Activated CD4-positive, alpha-beta T cell treated with anti-CD3 and anti-CD28 coated beads, Interleukin-2, amount 50 U/mL, for 16 hours (primary cell): ENCODE measurements at places on chromosomes 5 and 9.

GRCh38 chr9:88287972-88288371 lies 100.3 kb upstream of the SPIN1 start:
- DNase-seq, result no peak

GRCh38 chr5:2029206-2029605 lies 146.5 kb upstream of the IRX4 start:
- no peak for DNase-seq

DNA sequence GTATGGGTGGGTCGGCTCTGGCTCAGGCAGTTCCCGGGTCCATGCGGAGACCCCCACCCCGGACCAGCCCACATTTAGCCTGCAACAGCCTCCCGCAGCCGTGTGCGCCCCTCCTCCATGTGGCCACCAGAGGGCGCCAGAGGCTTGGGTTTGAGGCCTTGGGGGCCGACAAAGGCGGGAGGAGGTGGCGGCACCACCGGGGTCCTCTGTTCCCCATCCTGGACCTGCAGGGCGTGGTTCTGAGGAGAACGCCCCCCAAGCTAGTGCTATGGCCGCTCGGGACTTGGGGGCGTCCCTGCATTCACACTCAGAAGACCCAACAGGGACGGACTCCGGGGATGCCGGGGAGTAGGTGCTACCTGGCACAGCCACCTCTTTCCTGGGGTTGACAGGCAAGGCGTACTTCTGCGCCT lies 16.5 kb downstream of the ASS1 start:
- DNase-seq, result peak; percentile 65

- DNase-seq, result no peak
Measured at GRCh38 chr5:107389775-107390148, 281.0 kb downstream of the EFNA5 start.

DNA sequence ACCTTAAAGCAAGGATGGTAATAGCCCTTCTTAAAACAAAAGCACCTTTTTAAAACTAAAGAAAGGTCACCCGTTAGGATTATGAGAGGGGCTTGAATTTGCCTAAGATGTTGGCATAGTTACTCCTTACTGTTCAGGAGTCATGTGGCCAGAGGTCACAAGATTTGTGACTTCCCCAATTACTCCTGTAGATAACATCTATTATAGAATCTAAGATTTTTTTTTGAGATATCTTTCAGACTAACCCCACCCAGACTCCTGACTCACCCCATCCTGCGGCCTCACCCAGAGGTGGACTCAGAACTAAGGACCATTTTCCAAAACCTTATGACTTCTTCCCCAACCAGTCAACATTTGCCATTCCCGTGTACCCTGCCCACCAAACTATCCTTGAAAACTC lies 2.4 kb downstream of the CD180 start:
- no peak for DNase-seq

DNA sequence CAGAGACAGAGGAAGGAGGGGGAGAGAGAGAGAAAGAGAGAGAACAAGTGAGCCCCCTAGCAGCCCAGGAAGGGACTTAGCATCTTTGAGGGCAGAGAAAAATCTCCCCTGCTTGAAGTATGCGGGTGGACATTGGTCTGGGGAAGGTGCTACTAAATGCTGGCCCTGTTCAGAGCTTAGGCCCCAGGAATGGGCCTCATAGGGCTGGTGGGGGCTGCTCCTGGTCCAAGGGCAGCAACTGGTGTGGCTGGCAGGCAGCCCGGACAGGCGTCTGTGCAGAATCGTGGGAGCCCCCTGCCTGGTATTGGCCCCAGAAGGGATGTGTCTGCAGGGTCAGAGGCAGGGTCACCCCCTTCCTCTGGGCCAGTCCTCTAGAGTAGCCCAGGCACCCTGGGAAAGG lies 47.8 kb upstream of the SUSD3 start:
- no peak for DNase-seq

DNA sequence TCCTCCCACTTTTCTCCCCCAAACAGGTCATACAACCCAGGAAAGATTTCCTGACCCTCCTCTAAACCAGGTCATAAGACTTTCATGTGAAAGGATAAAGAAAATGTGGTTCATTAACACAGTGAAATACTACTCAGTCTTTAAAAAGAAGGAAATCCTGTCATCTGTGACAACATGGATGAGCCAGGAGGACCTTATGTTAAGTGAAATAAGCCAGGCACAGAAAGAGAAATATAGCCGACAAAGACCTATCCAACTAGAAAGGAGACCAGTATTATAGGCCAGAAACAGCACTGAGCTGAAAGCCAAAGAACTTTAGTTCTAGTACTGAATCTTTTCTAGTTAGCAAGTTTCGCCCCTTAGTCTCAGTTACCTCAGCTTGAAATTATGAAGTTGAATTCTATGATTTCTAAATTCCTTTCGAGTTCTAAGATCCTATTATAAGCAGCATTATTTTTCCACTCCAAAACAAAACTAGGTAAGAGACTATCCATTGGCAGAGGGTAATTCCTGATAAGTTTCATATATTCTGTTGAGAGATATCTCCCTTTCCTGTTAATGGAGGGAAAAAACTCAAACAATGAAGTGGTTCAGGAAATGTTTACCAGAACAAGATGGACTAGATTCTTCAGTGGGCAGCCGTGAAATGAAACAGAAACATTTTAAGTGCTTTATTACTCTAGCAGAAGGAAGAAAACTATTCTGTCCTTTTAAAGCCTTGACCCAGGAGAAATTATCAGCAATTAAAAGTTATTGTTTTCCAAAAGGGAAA lies 42.5 kb downstream of the GNA14 start:
- DNase-seq, result no peak

DNA sequence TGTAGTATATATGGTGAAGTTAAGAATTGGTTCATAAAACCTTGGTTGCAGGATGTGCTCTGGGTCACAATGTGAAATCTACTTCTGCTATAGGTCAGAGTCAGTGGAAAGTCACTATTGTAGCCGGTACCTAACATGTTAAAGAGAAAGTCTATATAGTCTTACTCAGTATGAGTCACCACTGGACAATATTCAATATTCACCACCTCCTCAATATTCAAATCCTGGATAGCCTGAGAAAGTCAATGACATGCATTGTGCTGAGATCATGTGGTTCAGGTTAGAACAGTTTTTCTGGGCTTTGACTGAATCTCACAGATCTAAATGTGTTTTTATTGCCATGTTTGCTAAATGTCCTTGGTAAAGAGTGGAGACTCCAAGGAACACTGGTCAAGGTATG lies 108.8 kb downstream of the HMHB1 start:
- DNase-seq, result no peak

GRCh38 chr5:120790339-120790738 lies 326.2 kb downstream of the PRR16 start:
- DNase-seq, result no peak

DNA sequence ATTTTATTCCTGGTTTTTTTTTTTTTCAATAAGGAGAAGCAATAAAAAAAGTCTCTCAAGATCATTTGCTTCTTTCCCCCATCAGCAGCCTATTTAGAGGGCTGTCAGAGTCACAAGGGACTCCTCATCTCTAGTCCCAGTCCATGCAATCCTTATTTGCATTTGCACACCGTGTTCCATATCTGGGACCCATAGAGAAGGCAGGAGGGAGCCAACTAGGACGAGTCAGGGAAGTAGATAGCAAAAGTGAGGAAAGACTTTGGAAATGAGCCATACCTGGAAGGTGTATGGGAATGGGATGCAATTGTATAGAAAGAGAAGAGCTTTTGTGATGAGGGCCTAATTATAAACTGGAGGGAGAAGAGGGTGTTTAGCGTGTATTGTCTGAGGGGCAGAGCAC lies 160.0 kb downstream of the PIK3R1 start:
- no peak for DNase-seq

GRCh38 chr9:89177944-89178829 lies at the start of gene SHC3:
Gene SHC3 (minus strand): TSS chr9:89178818. CDS start chr9:89178460, 358 bp downstream.
- peak; percentile 26 for DNase-seq

DNA sequence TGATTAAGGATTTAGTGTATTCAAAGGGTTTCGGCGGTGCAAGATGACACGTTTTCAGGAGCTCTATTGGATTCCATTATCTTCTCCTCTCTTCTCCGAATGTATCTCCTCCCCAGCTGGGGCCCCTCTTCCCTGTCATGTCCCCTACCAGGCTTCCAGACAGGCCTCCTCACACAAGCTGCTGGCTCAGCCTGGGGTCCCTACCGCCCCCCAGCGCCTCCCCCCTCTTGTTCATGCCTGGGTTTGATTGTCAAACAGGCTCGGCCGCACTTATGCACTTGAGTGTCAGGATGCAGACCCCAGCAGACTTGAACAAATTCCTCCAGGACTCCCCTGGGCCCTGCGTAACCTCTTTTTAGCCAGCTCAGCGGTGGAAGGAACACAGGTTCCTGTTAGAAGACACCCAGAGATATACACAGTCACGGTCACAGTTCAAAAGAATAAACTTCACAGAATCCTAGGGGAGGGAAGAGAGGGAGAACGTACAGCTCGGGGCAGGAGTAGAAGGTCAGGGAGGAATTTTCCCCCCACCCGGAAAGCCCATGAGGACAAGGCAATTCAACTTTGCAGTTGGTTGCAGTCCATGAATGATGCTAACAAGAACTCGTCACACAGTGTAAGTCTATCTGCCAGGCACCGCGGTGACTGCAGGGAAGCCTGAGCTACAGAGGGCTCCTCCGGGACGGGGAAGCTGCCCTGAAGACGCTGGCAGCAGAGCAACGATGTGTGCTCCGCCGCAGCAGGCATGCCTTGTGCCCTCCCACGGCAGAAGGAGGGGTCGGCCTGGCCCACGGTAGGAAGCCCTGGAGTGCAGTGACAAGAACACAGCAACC lies 560.0 kb downstream of the BNC2 start:
- DNase-seq, result no peak

GRCh38 chr9:27528076-27528885 lies 1.3 kb downstream of the MOB3B start:
- DNase-seq, result peak; percentile 57

GRCh38 chr5:148201151-148201550 lies 1.7 kb upstream of the SPINK6 start:
- no peak for DNase-seq

- no peak for DNase-seq
Measured at GRCh38 chr9:135492886-135493669, 7.4 kb upstream of the MRPS2 start.

DNA sequence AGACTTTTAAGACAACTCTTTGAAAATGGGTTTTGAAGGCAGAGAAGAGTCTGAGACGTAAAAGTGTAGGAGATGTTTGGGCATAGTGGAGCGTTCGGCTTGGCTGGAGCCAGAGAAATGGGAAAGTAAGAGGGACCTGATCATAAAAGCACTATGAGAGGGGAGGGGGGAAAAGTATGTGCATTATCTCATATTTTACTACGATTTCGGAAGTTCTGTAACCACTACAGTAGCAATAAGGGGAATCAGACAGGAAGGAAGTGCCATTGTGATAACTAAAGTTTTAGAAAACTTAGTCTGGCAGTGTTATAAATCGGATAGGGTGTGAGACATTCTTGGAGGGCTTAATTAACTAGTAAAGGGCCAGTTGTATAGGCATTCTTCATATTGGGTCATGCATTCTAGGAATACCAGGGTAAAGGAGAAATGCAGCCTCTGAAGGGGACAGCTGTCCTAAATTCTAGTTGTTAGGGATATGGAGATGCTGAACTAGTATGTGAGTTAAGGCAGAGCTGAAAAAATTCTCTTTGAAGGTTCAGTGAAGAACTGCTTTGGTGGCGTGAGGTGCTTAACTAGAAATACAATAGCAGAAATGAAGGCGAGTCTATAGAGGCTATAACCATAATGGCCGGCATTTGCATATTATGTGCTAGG lies 83.8 kb upstream of the FREM1 start:
- DNase-seq, result peak; percentile 46

- peak; percentile 73 for DNase-seq
Measured at GRCh38 chr5:134905246-134905996, 490 bp downstream of the PCBD2 start.

GRCh38 chr9:80602291-80602690 lies 1030.5 kb downstream of the TLE4 start:
- DNase-seq, result no peak

- DNase-seq, result no peak
Measured at GRCh38 chr5:82975396-82975795, 101.8 kb downstream of the TMEM167A start.

- DNase-seq, result no peak
Measured at GRCh38 chr5:133250527-133250926, 198.7 kb downstream of the HSPA4 start.

- peak; percentile 64 for DNase-seq
Measured at GRCh38 chr9:72362680-72363139, 2.3 kb downstream of the ZFAND5 start.

- DNase-seq, result no peak
Measured at GRCh38 chr9:5089737-5090136, 95.7 kb downstream of the INSL6 start.

- DNase-seq, result no peak
Measured at GRCh38 chr5:14900693-14901461, 29.3 kb upstream of the ANKH start.
